ENCODE measurements at places on chromosomes 1 and 21.

- DNase-seq = no peak
Observed at GRCh38 chr1:210394281-210394821, 65.6 kb downstream of the HHAT start.

DNA sequence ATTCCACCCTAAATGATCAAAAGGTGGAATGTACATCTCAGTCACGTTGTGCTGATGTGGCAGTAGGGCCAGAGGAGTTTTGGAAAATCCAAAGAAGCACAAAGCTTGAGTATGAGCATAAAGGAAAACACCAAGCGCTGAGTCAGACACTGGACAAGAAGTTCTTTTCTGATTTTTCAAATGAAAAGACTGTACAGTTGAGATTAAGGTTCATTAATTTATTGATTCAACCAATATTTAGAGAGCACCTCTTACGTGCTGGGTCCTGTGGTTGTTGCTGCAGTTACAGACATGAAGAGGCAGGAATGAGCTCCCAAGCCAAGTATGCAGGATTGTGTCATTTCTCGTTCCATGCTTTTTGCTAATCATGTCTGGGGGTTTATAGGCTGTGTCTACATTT lies 28.9 kb upstream of the APP start:
- DNase-seq = no peak

- DNase-seq = no peak
Observed at GRCh38 chr21:28431527-28432200, 561.0 kb downstream of the LTN1 start.

DNA sequence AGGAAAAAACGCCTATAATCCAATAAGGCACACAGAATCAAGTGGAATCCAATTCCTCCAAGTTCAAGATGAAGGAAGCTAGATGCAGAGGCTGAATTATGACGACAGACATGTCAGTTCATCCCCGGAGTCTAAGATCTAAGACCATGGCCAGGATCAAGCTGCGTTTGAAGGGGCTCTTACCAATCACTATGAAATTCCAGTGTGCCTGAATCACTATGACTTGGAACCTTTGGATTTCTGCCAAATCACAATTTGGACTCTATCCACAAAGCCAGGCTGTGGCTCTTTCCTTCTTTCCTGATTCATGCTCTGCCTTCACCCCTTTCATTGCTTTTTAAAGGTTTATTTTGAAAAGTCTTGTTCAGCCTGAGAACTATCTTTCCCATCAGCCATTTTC lies 17.1 kb downstream of the OLIG2 start:
- no peak for DNase-seq

GRCh38 chr1:5720936-5721335 lies 271.3 kb downstream of the NPHP4 start:
- DNase-seq = no peak

DNA sequence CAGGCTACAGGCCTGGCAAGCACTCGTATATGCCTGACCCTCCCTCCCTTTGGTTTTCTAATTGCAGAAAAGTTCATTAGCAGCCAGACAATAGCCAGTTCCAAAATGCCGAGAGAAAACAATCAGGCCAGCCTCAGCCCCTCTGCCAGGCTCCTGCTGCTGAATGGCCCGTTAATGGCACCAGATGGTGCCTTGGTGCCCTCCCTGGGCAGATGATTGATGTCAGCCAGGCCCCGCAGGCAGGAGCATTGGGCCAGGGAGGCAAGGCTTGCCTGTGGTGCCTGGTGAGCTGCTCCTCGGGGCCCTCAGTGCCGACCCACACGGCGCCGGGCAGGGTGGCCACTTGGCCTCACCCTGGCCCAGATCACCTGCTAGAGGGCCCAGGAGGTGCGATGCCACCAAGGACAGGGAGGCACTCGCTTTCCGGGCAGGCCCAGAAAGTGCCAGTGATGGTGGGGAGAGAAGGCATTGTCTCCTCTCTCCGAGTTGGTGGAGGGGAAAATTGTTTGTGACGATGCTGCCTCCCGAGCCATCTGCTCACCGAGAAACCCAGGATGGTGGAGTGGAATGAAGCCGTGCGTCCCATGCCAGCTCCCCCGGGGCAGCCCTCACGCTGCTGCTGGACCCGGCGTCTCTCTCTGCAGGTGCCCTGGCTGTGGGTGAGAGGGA lies 28.1 kb downstream of the QSOX1 start:
- peak; percentile 60 for DNase-seq

DNA sequence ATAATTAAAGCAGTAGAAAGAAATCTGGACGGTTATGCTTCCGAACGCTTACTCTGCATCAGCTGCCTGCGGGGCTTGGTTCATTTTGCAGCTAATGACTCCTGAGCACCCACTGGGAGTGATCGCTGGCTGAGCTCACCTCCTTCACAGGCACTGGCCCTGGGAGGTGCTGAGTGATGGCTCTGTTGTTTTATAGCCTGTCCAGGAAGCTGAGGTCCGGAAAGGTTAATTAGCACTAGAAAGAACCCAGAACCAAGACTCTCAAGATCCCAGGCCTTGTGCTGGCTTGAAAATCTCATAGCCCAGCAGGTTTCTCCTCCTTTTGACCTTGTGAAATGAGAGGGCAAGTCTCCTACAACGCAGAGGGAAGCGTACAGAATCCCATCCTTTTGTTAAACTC lies 226.2 kb downstream of the AJAP1 start:
- no peak for DNase-seq

GRCh38 chr1:202952818-202953217 lies 5.3 kb downstream of the ADIPOR1 start:
- DNase-seq = no peak

- no peak for DNase-seq
Observed at GRCh38 chr1:198161718-198162090, 4.9 kb downstream of the NEK7 start.

DNA sequence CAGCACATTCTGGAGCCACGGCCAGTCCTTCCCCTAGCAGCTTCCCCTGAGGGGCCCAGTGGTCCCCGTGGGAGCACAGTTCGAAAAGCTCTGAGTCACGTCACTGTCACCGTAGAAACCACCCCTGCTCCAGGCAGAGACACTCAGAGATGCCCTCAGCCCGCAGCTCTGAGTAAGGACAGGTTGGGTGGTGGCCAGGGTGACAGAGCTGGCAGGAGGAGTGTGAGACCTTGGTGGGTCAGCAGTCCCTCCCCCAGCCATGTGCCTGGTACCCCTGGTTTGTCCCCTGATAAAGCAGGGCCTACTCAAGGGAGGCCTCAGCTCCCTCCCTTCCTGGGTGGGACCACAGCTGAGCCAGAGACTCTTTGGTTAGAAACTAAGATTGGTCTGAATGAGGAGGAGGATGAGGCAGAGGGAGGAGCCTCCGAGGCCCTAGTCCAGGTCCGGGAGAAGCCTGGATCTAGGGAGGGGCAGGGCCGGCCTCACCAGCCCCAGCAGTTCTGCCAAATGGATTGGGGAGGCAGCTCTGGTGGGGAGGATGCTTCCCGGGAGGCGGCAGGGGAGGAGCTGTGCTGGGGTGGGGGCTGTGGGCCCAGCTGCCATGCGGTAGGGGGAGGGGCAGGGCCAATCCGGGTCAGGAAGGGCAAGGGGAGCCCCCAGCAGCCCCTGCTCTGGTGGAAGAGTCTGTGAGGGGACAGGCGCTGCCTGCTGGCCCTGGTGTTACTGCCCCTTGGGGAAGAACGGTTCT lies 55.2 kb downstream of the SLC9A1 start:
- no peak for DNase-seq

DNA sequence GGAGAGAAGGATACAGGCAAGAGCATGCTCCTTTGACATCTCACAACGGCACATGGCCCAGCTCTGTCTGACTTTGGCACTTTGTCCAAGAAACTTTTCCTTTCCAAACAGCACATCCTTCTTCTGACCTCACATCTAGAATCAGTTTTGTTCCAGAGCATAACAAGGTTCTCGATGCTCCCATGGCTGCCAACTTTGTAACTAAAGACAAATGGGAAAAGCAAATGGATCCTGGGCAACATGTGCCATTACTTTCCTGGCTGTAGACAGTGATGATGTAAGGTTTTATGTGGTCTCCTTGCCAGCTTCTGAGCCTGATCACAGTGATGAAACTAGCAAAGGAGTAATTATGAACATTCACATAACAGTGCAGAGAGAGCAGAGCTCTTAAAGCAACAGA lies 171.8 kb upstream of the C1orf87 start:
- DNase-seq = no peak

DNA sequence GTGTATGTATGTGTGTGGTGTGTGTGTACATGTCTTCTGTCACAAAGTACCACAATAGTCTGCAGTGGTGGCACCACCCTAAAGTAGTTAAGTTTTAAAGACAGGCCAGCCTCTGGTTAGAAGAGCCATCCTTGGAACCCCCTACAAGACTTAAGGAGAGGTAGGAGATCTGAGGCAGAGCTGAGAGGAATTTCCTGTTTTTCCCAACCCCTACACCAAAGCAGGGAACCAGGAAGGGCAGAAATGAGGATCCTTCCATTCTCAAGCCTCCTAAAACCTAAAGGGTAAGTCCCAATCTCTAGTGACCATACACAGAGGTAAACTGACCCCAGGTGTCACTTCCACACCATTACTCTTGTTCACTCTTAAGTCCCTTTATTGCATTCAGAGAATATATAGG lies 11.1 kb downstream of the PEA15 start:
- DNase-seq = no peak

- no peak for DNase-seq
Observed at GRCh38 chr1:221783936-221784335, 42.0 kb upstream of the DUSP10 start.

GRCh38 chr1:8239039-8239305 lies 78.9 kb upstream of the SLC45A1 start:
- no peak for DNase-seq

- no peak for DNase-seq
Observed at GRCh38 chr1:170891872-170892271, 43.5 kb upstream of the MROH9 start.

GRCh38 chr21:23119491-23119890 lies 2121.3 kb downstream of the NCAM2 start:
- no peak for DNase-seq

DNA sequence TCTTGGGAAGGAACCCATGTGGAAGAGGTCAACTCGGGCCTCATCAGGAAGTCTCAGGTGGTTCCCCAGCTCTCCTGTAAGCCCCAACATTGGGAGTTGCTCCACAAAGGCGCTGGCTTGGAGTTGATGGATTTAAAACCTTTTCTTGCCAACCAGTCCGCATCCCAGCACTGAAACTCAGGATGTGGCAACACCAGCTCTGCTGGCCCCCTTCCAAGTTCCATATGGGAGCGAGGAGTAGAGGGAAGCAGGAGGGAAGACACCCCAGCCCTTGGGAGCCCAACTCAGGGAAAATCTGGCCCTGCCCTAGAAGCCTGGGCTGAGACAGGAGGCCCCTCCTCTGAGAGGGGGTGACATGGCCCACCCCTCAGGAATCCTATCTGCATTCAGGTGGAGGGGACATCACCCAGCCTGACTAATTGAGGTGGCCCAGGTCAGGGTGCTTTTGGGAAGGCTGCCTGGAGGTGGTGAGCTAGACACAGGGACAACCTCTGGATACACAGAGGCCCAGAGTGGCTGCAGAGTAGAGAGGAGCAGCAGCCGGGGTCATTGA lies 33.1 kb upstream of the DMBX1 start:
- no peak for DNase-seq

GRCh38 chr1:92784021-92784638 lies 778 bp downstream of the EVI5 start:
- no peak for DNase-seq

GRCh38 chr1:55378582-55378981 lies 163.4 kb upstream of the USP24 start:
- no peak for DNase-seq

GRCh38 chr1:42379794-42380585 lies 602 bp upstream of the RIMKLA start:
- DNase-seq = no peak

DNA sequence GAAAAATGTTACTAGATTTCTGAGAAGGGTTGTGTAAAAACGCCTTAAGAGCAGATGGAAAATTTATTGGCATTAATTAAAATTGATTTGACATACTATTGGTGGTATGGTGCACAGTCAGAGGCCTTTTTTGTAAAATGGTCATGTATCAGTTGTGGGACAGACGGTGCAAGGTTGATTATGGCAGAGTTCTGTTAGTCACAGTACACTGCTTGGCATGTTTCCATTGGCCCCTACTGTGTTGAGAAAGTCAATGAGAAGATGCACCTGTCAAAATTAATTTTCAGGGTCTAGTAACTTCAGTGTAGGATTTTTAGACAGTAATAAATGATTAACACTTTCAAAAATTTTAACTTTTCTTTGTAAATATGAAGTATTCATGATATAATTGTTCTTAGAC lies 4.4 kb downstream of the B3GALT2 start:
- no peak for DNase-seq

GRCh38 chr1:115450501-115451040 lies 112.5 kb upstream of the NGF start:
- DNase-seq = no peak

DNA sequence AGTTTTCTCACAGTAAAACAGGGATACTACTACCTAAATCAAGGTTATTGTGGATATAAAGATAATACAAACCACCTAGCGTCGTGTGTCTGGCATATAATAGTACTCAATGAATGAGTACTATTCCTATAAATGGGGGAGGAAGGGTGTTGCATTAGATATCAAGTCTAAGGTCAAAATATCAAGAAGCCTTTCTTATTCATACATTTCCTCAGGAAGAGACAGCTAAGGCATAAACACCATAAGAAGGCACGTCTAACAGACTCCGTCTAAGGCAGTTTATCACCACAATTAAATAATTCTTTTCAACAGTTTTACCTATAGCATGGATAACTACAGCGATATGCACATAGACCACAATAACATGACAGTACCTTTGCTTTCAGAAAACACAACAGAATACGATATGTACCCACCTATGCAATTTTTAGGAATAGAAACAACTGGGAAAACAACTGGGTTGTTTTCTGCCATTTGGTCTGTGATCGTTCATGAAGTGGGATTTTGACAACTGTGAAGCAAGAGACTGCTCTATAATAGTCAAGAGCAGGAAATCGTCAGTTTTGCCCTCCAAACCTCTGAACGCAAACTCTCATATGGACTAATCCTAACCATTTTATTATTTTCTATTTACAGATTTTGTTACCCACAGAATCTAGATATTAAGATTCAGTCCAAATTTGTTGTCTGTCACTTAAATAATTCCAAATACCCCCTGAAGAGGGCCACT lies 53.1 kb downstream of the HNRNPR start:
- DNase-seq = no peak

DNA sequence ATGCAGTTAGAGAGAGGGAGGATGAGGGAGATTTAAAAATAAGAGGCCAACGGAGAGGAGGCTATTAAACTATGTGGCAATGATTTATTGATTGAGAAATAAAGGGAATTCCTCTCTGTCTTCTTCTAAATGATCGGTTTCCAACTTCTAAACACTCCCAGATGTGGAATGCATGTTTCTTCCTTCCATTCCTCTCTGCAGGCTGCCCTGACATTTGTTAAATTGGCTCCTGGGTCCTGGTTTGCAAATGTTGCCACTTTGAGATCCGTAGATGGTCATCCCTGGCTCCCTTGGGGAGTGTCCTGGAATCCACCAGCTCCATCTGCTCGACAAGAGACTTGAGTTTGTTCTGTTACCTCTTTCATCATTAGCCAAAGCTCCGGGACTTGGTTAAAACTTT lies 10.3 kb upstream of the C1orf198 start:
- DNase-seq = no peak

GRCh38 chr1:205923651-205924459 lies 19.4 kb downstream of the SLC26A9 start:
- no peak for DNase-seq
